Stimulated activated CD8-positive, alpha-beta memory T cell treated with anti-CD3 and anti-CD28 coated beads, Interleukin-7, amount 100 ng/mL, for 1 hour (primary cell): ENCODE measurements at places on chromosomes 7 and 10.

DNA sequence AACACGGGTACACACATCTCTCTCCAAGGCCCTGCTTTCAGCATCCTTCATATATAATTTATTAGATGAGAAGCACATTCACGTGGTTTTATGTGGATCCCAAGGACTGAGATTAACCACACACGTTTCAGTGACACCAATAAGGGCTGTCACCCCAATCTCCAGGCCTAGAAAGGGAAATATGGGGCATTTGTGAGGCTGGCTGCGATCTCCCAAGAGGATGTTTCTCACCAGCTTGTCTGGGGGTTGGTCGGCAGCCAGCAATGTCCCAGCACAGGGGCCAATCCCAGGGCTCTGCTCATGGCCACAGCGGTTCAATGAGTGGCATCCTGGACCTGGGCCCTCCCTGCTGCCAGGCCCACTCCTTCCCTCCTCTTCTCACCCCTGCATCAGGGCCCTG, 115.5 kb downstream of the ITIH5 start:
- DNase-seq = no peak

GRCh38 chr7:118109607-118110006, 74.4 kb upstream of the LSM8 start:
- no peak for DNase-seq

DNA sequence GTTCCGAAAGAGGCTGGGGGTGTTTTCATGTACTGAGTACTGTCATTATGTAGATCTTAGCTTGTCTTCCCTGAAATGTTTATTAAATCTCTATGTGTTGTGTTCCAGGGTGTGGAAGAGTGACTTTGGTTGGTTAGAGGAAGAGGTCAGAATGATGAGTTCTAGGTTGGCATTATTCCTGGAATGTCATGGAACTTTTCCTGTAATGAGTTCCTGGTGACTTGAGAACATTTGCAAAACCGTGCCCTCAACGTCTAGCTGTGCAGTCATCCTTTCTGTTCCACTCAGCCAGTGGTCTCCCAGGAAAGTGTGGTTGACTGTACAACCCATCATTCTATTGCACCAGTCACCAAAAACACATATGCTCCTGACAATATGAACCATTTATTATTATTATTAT, 129.6 kb downstream of the BICC1 start:
- DNase-seq = no peak

DNA sequence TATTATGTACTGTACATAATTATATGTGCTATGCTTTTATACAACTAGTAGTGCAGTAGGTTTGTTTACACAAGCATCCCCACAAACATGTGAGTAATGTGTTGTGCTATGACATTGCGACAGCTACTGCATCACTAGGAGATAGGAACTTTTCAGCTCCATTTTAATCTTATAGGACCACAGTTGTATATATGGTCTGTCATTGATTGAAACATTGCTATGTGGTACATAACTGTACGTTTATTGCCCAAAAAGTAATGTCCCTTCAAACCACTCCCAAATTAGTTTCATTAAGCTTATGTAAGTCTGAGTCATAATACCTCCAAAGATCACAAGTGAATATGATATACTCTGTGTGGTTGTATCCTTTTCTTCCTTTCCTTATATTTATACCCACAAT, 183.2 kb upstream of the POT1 start:
- DNase-seq = no peak

DNA sequence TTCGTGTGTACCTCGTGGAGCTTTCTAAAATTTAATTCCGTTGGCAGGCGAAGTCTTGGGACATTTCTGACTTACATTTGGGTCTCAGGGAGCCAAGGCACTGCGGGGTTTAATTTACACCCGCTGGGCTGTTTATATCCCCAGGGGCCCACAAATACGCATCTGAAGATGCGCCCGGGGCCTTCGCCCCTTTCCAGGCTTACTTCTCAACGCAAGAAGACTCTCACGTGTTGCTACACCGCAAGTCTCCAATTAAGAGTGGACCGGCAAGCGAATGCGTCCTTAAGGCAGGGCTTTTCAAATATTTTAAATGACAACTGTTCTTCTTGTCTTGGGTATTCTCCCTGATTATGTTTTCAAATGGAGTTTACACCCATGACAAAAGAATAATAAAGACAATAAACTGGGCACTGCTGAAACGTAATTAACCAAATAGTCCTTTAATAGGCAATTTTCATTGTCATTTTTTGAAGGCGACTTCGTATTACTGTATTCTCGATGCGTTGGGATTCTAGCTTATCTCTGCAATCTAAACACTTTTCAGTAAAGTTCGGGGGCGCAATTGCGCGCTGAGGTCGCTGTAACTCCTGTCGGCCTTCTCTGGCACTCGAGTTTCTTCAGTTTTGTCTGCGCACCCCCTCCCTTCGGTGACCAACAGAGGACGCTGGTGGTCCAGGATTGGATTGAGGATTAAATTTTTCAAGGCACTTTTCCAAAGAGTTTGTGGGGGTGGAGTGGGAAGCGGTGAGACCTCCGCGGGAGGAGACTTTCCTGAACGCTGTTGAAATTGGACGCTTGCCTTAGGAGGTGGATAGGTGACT, 837 bp upstream of the IGFBP3 start:
- DNase-seq = no peak

- DNase-seq = no peak
These were observed 43.7 kb downstream of the GNA12 start for GRCh38 chr7:2800220-2800930.

DNA sequence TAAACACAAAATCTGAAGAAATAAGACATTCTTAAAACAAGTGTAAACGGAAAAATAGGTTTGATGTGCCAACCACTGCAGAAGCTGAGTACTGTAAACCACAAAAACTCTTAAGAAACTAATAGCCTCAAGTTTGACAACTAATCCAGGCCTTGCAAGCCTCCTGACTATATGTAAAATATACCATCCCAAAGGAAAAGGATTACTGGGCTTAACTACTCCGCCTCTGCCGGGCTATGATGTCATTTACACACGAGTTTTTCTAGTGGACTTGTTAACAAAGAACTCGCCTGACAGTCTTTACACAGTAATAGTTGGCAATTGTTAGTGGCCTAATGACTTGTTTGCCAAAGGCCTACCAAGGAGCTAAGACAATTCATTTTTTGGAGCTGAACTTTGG, 2.1 kb downstream of the KIF5B start:
- no peak for DNase-seq

- peak; percentile 13 for DNase-seq
These were observed 12.8 kb downstream of the MEIG1 start for GRCh38 chr10:14971867-14972448.

- no peak for DNase-seq
These were observed 14.8 kb upstream of the ANKRD1 start for GRCh38 chr10:90935581-90936275.

GRCh38 chr10:14293526-14293925, 37.2 kb downstream of the FRMD4A start:
- DNase-seq = no peak

GRCh38 chr7:144738708-144739314, 97.0 kb downstream of the TPK1 start:
- DNase-seq = no peak

GRCh38 chr7:101747879-101748345, 69.5 kb upstream of the CUX1 start:
- DNase-seq = no peak

DNA sequence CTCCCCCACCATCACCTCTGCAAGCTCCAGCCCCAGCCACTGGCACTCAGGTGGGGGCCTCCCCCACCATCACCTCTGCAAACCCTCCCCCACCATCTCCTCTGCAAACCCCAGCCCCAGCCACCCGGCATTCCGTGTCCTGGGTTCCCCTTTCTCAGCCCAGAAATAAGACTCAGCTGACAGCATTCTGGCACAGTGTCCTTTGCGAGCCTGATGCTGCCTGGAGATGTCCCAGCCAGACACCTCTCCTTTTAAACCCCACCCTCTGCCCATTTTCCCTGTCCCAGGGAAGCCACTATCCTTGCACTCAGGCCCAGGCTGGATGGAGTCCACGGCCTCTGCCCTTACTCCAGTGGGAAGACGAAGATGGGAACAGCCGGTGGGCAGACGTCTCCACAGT, 49.8 kb downstream of the ELFN1 start:
- DNase-seq = no peak

DNA sequence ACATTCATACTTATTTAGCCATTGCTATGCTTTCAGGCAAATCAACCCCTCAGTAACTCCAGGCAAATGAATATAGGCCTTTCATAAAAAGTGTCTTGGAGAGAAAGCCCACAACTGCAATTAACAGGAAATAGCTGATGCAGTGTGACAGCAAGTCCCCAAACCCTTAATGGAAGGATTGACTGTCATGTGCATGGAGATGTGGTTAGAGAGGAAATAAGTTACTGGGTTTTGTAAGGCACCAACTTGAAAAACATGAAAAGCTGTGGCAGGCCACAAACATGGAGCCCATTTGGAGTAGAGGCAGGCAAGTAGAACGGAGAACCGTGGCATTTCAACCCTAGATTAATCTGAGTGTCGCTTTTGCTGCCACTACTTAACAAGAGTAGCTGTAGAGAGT, 549.4 kb upstream of the C7orf33 start:
- no peak for DNase-seq

DNA sequence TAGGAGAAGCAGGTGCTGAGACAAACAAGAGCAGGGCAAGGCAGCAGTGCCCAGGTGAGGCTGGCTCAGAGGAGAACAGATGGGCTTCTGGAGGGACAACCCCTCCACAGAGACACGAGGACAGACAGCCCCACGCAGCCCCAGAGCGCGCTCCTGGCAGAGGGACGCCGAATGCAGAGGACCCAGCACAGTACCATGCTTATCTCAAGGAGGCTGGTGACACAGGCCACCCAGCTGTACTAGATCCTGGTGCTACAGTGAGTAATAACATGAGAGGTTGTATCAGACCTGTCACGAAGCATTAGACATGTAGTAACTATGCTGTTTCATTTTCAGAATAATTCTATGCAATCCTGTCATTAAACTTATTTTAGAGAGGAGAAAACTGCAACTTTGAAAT, 60.4 kb upstream of the NCAPG2 start:
- no peak for DNase-seq

DNA sequence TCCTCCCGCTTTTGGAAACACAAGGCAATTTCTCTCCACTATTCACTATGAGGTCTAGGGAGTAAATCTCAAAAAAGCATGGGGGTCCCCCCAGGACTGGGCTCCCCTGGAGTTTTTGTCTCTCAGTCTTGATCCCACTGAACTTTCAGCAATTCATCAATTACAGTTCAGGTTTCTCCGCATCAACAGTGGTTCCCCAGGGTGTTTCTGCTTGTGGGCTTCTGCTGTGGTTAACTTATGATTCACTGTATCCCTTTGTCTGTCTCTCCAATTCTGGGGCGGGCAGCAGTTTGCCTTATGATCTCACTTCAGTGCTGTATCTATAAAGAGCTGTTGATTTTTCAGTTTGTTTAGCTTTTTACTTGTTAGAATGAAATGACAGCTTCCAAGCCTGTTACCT, 142.6 kb upstream of the CDC14C start:
- DNase-seq = no peak

- DNase-seq = no peak
These were observed 591.9 kb upstream of the IGFBP3 start for GRCh38 chr7:46512891-46513413.

- DNase-seq = no peak
These were observed 17.4 kb upstream of the BAIAP2L1 start for GRCh38 chr7:98418271-98418635.

- no peak for DNase-seq
These were observed 66.6 kb upstream of the ZNF722 start for GRCh38 chr7:63931985-63932577.

- no peak for DNase-seq
These were observed 341.6 kb upstream of the AUTS2 start for GRCh38 chr7:69256634-69257081.

- no peak for DNase-seq
These were observed 41.4 kb upstream of the PNLIPRP3 start for GRCh38 chr10:116385994-116386809.

DNA sequence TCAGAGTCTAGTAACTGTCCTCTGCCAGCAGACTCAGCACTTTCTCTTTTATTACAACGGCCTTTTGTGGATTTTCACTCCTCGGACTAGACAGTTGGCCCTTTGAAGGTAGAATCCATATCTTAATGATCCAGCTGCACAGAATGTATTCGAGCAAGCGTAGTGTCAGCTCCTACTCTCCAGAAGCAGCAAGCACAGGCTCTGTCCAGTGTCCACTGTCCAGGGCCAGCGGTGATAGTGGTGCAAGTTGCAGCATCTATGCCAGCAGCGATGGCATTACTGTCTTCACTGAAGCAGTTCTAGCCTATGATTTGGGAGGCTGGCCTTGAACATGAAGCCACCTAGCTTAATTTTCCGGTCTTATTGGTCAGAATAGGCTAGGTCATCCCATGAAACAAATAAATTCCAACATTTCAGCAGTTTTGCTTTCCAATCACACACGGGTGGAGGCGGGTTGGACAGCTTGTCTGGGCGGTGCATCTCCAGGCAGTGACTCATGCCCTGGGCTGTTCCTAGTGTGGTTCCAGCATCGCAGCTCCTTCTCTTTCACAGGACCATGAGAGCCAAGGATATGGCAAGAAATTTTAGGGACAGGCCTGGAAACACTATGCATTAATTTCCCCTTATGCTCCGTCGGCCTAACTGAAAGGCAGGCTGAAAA, 108.6 kb upstream of the KCNMA1 start:
- DNase-seq = no peak

- no peak for DNase-seq
These were observed 79.0 kb downstream of the EXOC4 start for GRCh38 chr7:133331861-133332260.

DNA sequence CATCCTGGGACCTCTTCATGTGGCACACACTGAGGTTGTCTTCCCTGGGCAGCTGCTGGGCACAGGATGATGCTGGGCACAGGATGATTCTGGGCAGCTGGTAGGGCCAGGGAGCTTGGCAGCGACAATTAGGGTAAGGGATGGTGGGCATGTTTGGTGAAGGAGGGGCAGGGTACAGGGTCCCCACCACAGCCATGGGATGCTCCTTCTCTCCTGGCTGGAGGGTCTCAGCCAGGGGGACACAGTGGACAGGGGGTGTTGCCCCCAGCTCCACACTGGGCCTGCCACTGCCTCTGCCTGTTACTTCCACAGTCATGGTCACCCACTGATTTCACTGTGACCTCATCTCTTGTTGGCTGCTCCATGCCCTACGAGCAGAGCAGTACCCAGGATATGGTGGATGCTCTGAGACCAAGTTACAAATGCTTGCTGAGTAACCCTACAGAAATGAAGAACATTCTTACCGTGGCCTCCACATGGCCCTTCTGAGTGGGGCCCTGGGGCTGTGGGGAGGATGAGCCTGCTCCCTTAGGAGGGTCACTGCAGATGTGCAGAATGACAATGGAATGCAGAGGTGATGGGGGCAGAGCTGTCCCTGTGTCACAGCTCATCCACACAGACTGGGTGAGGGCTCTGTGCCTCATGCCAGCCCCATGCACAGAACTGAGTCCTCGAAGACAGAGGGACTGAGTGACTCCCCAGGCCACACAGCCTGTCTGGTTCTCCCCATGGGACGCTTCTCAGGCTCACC, 28.4 kb upstream of the RET start:
- DNase-seq = no peak

- DNase-seq = no peak
These were observed 39.5 kb downstream of the TACR2 start for GRCh38 chr10:69377191-69377590.
